Karpas-422 (cell line): ENCODE measurements at places on chromosomes 2 and 18.

GRCh38 chr2:68769586-68770270 lies 35.1 kb downstream of the ARHGAP25 start:
- DNase-seq: peak; percentile 77

DNA sequence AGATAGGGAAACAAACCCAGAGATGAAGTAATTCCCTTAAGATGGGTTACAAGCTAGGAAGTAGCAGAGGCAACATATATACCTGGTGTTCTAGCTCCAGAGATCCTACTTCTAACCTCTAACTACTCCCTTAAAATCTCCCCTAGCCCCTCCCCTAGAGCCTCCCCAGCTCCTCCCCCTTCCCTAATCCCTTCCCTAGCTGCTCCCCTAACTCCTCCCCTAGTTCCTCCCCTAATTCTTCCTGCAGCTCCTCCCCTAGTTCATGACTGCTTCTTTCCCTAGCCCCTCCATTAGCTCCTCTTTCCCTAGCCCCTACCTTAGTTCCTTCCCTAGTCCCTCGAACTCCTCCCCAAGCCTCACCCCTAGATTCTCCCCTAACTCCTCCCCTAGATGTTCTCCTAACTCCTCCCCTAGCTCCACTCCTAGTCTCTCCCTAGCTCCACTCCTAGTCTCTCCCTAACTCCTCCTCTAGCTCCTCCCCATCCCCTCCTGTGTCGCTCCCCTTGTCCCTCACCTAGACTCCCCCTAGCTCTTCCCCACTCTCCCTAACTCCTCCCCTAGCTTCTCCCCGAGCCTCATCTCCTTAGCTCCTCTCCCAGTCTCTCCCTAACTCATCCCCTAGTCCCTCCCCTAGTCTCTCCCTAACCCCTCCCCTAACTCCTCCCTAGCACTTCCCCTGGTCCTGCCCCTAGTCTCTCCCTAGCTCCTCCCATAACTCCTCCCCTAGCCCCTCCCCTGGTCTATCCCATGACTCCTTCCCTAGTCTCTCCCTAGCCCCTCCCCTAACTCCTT lies 108.9 kb downstream of the CD226 start:
- DNase-seq: peak; percentile 94

- DNase-seq: peak; percentile 89
Measured at GRCh38 chr2:205540036-205540435, 142.3 kb upstream of the NRP2 start.

GRCh38 chr2:177625744-177626650 lies 233.4 kb downstream of the AGPS start:
- peak; percentile 71 for DNase-seq

DNA sequence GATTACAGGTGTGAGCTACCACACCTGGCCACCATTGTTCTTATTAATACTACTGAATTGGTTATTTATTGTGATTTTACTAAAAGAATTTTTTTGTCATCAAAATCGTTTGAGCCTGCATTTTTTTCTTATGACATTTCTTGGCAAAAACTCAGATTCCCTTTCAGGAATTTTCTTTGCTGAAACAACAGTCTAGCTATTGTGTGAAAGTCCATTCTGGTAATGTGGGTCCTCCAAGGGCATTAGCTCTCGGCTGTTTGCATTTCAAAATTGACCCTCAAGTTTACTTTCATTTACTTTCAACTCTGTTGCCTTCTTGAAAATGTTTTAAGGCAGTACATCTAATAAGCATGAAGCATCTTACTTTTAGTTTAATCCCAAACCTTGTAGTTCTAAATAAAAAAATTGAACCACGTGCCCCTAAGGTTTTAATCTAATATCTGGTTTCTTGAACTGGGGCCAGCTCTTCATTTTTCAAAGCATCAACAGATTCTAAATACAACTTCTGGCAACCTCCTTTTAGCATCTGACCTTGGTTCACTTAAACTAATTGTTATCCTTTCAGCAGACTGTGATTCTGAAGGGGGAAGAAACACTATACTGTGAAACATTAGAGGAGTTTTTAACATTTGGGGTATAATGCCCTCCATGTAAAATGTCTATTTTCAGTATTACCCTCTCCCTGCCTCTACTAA lies 325.2 kb upstream of the RAB12 start:
- no peak for DNase-seq

DNA sequence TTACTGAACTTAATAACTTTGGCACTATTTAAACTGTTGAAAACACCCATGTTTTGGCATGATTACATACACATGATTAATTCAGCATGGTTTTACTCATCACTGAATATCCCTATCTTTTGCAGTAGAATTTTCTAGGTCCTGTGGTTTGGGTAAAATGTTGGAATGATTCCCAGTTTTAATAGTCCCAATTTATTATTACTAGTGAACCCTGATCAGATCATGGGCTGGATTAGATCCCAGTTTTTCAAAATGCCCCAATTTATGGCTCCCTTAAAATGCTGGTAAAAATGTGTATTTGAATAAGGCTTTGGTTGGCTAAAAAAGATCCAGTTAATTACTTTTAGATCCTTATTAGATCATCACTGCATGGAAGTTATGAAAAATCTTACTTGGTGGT lies 273.6 kb upstream of the NRP2 start:
- no peak for DNase-seq

- DNase-seq: no peak
Measured at GRCh38 chr18:68150961-68151360, 563.9 kb downstream of the TMX3 start.

GRCh38 chr2:40144022-40144421 lies 307.9 kb downstream of the SLC8A1 start:
- no peak for DNase-seq

GRCh38 chr2:169877398-169877797 lies 50.1 kb downstream of the UBR3 start:
- peak; percentile 62 for DNase-seq

- DNase-seq: no peak
Measured at GRCh38 chr18:1653873-1654272, 749.2 kb downstream of the ADCYAP1 start.

DNA sequence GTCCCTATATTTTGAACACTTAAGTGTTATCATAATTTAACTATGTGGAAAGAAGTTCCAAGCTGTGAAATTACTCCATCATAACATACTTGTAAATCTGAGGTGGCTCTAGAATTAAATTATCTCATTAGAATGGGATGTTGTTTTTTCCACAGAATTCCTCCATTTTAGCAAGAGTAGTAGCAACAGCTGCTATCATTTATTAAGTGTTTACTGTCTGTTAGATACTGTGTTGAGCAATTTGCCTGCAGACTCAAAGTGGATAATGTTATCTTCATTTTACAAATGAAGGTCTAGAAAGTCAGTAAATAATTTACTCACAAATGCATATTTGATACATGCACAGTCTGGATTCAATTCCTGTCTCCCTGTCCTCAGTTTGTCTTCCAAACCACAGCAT lies 504.8 kb upstream of the NRP2 start:
- no peak for DNase-seq

- DNase-seq: no peak
Measured at GRCh38 chr2:180959787-180960186, 20.6 kb upstream of the UBE2E3 start.

DNA sequence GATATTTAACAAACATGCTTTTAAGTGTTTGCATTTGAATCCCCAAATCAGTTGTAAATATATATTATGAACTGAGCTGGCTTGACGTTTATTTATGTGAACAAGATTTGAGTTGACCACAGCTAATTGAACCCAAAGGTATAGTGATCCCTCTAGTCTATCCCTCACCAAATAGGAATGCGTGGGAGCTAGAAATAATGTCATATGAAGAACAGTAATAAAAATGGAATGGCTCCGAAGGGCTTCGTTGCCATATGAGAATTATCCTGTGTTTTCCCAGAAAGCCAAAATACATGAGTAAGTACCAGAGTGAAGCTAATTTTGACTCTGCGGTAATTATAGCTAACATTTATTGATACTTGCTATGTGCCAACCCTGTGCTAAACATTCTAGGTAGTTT lies 142.7 kb downstream of the ADCYAP1 start:
- no peak for DNase-seq

GRCh38 chr18:60147323-60147722 lies 225.3 kb downstream of the MC4R start:
- DNase-seq: no peak

GRCh38 chr2:67304300-67304890 lies 92.7 kb upstream of the ETAA1 start:
- no peak for DNase-seq

DNA sequence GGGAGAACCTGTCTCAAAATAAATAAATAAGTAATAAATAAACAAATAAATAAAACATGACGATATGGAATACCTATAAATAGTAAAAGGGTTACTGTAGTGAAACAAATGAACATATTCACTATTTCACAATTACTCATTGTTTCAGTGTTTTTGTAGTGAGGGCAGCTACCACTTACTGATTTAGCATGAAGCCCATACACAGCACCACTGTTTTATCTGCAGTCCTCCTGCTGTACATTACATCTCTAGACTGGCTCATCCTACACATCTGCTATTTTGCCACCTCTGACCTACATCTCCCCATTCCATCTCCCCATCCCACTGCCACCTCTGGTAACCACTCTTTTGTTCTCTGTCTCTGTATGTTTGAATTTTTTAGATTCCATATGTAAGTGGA lies 332.7 kb upstream of the SMIM21 start:
- DNase-seq: no peak

DNA sequence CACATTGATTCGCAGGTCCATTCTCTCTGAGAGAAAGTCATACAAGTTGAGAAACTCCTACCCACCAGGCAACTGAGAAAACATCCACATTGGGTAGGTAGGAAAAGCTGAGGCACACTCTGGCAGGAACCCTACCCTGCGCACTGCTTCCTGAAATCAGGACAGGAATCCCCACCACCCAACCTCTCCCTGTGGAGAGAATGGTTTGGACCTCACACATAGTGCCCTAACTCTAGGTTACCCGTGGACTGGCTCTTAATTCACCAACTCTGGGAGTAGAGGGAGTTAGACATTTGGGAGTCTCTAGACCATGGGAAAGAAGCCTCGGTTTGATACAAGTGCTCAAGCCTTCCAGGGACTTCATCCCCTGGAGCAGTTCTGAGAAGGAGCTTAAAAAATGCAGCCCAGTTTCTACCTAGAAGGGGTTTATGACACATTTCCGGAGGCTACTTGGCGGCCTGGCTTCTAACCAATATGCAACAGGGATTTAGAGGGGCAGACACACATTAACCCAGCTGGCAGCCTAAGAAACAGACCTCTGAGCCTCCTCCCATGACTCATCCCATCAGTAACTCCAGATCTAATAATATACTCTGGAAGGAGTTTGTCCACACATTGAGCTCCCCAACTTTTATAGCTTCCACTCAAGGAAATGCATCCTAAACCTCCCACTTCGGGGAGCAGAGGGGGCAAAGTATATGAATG lies 136.7 kb downstream of the EML6 start:
- DNase-seq: no peak

- no peak for DNase-seq
Measured at GRCh38 chr2:5453220-5454050, 238.7 kb upstream of the SOX11 start.

- no peak for DNase-seq
Measured at GRCh38 chr2:174121175-174121574, 127.2 kb downstream of the OLA1 start.

- no peak for DNase-seq
Measured at GRCh38 chr2:65055422-65056214, 598 bp upstream of the CEP68 start.

GRCh38 chr2:201058914-201059313 lies 12.6 kb downstream of the HYCC2 start:
- no peak for DNase-seq

GRCh38 chr18:26502823-26503222 lies 45.5 kb downstream of the KCTD1 start:
- DNase-seq: no peak

DNA sequence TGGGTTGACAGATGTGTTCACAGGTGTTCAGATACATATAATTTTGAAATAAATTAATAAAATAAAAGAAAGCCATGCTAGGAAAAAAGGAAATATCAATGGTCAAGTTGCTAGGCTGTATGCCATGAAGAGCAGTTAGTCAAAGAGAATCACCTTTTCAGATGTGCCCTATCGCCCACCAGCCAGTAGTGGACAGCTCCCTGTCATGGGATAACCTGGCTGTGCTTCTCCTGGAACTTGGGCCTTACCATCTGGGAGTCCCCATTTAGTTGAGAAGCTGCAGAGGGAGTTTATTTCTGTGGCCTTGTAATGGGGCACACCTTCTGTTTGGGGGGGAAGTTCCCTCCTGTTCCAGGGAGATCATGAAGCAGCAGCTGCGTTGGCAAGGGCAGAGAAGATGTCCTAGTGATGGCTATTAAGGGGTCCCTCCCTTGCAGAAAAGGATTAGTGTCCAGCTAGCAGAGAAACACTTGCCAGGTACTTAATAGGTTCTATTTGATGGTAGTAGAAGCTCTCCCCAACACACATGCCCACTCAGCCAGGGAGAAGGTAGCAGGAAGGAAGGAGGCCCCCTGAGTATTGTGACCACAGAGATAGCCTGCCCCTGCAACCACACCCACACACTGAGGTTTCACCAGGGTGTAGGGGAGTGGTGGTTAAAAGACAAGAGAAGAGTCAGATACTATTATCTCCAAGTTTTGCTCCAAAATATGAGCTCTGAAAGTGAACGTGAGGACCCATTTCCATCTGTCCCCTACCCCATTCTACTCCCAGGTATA lies 117.7 kb downstream of the B3GNT2 start:
- DNase-seq: no peak

DNA sequence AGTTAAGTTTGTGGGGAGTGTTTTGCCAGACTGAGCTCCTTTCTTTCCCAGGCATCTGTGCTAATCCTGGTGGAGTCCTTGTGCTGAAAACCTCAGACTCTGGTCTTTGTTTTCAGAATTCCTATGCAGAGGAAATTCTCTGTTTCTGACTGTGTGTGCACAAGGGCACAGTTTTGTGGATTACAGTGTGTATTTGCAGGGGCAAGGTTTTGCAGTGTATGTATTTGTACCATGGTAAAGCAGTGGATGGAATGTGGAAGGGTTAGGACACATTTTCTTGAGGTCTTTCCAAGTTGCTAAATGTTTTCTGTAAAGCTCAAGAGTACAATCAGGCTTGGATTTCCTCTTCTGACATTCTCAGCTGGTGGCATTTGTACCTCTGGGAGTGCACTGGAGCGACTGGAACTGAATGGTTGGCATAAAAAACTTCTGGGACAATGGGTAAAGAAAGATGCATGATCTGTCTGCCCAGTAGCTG lies 139.5 kb upstream of the RND3 start:
- no peak for DNase-seq

DNA sequence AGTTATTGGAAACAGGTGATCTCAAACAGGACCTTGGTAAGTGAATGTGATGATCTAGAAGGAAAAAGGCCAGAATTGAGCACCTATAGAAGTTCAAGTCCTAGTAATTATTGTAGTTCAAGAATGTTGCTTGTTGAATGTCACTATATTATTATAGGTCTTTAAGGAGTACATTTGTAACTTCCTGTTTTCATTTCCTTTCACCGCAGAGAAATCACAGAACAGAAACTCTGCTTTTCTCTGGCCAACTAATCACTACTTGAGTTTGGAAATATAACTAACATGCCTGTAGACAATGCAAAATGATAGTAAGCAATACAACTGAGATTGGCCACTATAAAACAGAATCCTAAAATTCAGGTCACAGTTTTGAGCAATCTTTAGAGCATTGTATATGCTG lies 61.8 kb upstream of the EFEMP1 start:
- DNase-seq: peak; percentile 44

GRCh38 chr2:35080231-35080910 lies 1275.2 kb upstream of the CRIM1 start:
- DNase-seq: no peak
